ENCODE measurements at places on chromosomes 7 and 10.

DNA sequence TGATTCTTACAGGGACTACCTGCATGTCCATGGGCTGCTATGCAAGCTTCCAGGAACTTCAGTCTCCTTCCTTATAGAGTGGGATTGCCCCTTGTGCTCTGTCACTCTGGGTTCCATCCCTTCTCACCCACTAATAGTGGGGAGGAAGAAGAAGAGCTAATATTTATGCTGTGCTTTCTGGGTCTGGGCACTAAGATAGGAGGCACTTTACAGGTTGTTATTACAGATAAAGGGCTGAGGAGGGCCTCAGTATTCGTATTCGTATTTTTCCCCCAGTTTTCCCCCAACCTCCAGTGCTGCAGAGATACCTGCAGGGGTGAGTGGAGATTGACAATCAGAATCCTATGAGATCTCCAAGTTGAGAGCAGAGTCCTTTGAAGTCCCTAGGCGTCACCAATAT lies 14.2 kb downstream of the HK1 start:
- no peak for DNase-seq

GRCh38 chr10:86545101-86545500 lies 23.5 kb upstream of the WAPL start:
- DNase-seq, result no peak

- no peak for DNase-seq
Observed at GRCh38 chr10:66719483-66719882, 206.4 kb upstream of the LRRTM3 start.

DNA sequence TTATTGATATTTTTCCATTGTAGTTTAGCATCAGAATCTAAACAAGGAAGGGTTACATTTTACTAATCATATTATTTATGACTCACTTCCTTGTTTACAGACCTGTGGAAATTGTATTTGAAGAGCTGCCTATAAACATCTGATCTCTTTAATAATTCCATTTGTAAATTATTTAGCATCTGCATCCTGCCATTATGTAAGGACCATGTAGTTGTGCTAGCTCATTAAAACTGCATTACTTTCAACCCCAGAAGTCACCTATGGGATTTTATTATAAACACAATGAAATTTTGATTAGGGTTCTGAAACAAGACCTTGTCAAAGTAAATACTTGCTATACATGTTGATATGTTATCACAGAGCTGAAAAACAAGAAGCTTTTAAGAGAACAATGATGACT lies 146.8 kb upstream of the SLC26A5 start:
- no peak for DNase-seq

DNA sequence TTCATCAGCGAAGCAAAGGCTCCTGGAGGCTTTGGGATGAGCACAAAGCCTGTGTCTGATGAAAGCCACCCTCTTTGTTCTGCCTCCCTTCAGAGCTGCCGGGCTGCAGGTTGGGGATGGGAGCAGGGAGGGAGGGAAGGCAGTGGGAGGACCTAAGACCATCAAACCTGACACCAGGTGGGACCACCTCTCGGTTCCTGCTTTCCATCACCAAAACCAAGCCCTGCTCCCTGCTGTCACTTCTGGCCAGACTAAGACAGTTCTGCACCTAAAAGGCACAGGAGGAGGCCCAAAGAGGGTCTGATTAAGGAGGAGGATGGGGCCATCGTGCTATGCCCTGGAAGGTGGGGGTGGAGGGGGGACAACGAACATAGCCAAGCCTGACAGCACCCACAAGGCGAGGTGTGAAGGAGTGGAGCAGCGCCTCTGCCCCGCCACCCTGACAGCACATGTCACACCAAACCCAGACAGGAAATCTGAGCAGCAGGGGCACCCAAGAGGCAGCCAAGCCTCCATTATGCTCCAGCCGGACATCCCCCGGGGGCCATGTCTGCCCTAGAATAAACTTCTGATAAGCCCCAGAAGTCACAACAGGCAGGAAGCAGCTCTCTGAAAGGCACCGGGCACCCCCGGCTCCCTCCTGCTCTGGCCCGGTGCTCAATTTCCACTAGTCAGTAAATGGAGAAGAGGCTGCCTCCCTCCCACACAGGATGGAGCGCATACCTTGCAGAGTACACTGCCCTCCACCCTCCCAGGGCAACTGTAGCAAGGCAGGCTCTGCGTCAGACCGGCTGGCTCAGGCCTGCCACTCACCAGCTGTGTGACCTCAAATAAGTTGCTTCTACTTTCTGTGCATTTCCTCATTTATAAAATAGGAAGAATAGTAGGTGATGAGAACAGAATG lies 48.9 kb downstream of the DLG5 start:
- no peak for DNase-seq

GRCh38 chr10:87618566-87619423 lies 40.9 kb upstream of the PAPSS2 start:
- DNase-seq, result no peak

GRCh38 chr10:78215645-78216044 lies 182.0 kb downstream of the RPS24 start:
- no peak for DNase-seq

DNA sequence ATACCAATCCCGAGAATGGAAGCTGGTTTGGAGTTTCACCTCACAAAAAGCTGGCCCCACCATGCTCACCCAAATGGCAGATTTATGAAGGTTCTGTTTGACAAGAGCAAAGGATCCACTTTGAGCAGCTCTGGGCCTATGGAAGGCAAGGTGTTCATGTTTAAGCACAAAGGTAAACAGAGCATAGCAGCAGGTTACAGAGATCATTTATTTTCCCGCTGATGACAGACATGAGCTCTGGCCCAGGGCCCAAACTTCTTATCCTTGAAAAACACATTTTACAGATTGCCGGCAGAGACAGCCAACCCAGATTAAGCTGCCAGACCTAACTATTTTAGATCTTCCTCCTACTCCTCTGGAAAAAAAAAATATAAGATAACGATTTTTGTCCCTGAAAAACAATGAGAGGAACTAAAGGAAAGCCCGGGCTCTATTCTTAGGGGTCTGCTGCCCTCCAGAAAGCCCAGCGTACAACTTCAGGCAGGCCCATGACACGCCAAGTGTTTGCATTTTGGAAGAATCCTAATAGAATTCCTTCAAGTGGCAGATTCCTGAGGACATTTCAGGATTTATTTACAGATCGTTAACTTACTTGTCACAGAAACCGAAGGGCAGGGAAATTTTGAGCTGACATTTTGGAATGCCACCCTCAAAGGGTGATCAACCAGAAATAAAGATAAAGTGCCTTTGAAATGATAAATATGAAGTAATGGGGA lies 40.0 kb downstream of the SYPL1 start:
- DNase-seq, result no peak

- no peak for DNase-seq
Observed at GRCh38 chr10:13858709-13859108, 271.9 kb downstream of the PRPF18 start.

GRCh38 chr7:105352901-105353668 lies 35.6 kb downstream of the SRPK2 start:
- DNase-seq, result no peak

- DNase-seq, result no peak
Observed at GRCh38 chr10:6292741-6293151, 90.0 kb downstream of the PFKFB3 start.

GRCh38 chr10:18238870-18239485 lies 98.8 kb downstream of the CACNB2 start:
- no peak for DNase-seq

DNA sequence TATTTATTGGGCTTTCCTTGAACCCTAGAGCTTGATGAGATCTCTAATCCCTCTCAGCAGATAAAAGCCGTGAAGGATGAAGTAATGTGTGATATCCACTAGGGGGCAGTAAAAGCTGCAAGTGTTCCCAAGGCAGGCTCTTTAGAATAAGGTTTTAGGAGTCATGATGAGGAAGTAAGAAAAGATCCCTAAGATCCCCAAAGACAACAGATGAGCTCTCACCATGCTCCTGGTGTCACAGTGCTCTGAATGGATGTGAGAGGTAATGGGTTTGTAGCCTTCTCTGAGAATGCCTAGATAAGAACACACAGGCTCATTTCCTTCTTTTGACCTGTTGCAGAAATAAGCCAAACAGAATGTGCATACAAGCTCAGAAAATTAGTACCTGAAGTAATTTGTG lies 70.4 kb upstream of the ITPRID1 start:
- no peak for DNase-seq

DNA sequence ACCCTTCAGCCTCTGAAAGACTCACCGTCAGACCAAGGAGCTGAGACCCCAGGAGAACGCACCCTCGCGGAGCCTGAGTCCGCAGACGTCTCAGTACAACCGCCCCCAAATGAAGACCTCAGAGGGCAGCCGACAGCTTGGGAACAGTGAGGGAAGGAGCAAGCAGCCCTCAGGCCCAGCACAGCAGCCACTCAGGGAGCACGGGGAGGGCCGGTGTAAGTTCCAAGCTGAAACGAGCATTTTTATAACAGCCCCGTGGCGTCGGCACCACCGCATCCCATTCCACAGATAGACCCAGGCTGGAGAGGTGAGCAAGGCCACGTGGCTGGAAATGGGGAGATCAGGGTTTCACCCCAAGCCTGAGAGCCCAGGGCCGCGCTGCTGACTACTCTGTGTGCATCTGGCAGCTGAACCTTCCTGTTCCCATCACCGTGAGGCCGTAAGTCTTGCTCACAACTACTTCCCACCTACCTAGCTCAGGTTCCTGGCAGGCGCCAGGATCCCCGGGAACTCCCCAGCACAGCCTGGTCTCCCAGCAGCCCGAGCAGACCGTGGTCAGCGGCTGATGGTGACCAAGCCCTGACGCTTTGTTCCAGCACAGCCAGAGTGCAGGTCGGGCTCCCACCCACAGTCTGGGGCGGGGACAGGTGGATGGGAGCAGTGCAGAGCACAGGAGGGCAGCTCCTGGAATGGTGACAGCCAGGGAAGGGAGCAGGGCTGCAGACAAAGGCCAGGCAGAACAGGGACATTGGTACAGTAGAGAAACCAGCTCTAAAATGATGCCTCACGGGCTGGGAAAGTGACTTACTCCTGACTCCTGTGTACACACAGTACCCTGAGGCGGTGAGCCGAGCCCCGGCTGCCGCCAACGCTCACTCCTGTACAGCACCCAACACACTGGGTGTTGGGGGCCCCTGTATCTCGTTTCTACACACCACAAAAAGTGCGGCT lies 6.1 kb upstream of the NOM1 start:
- DNase-seq, result no peak

GRCh38 chr7:91824201-91824600 lies 56.3 kb downstream of the MTERF1 start:
- DNase-seq, result no peak

GRCh38 chr7:44415047-44415446 lies 75.4 kb downstream of the NUDCD3 start:
- DNase-seq, result no peak
